ENCODE measurements at places on chromosomes 2 and 18.

- no peak for DNase-seq
Observed at GRCh38 chr2:26615336-26615859, 25.8 kb downstream of the CIB4 start.

- DNase-seq: no peak
Observed at GRCh38 chr2:176595986-176596385, 326.7 kb downstream of the MTX2 start.

DNA sequence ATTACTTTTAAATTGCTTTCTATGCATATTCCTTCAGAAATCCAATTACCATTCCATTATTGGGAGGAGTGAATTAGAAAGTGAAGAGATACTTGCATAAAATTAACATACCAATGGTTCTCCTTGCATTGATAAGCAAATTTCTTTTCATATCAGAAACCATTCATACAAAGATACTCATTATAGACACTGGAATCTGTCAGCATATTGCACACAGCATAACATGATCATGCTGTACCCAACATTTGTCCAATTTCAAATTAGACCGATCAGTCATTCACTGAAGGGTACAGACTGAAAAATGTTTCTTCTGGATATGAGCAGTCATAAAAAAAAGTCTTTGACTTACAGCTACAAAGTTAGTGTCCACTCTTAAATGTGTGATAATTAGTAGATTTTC lies 175.6 kb downstream of the PID1 start:
- no peak for DNase-seq

DNA sequence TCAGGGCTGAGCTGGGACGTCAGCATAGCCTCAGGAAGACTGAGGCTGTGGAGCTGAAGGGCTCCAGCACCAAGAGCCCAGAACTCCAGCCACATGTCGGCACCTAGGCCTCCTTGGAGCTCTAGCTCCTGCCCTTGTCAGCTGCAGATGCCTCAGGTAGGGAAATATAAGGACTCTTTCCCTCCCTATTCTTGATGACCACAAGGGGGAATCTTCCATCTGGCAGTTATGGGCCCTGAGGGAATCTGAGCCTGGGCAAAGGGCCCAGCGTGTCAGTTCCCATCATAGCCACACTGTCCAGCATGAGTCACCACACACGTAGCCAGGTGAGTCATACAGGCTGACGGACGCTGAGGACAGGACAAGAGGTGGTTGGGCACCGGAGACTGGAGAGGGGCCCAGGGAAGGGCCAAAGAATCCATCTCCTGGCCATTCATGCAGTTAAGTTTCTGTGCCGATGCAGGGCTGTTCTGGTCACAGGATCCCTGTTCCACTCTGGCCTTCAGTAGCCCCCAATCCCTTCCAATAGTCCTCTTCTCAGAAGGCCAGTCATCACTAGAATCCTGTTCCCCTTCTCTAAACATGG lies 1.8 kb downstream of the MPV17 start:
- peak; percentile 18 for DNase-seq

DNA sequence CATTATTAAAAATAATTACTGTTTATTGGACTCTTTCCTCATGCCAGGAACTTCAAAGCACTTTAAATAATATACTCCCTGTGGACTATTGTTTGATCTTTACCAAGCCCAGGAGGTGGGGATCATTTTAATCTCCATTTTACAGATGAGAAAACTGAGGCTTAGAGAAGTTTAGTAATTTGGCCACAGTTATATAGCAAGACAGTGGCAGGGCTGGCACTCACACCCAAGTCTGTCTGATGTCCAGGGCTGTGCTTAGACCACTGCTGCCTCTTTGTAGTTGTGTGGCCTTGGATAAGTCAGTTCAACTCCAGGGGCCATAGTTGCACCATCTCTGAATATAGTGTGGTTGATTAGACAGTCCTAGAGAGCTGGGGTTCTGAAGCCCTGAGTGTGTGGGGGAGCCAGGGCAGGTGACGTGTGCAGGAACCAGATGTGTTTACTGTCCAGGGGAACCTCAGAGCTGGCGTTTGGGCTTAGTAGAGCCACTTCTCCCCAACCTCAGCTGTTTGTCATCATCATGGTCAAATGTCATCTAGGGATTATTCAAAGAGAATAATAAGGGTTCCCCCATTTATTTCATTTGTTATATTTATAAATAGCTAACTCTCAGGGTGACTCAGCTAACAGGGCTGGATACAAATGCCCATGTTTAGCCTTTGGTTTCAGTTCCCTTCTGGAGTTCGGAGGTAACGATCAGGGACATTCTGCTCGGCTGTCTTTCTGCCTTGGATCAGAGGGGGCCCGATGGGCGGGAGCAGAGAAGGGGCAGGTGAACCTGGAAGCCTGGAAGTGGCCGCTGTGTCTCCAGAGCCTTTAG lies 68.0 kb downstream of the BOLA3 start:
- DNase-seq: no peak

GRCh38 chr2:18398833-18399232 lies 161.6 kb downstream of the RDH14 start:
- no peak for DNase-seq

DNA sequence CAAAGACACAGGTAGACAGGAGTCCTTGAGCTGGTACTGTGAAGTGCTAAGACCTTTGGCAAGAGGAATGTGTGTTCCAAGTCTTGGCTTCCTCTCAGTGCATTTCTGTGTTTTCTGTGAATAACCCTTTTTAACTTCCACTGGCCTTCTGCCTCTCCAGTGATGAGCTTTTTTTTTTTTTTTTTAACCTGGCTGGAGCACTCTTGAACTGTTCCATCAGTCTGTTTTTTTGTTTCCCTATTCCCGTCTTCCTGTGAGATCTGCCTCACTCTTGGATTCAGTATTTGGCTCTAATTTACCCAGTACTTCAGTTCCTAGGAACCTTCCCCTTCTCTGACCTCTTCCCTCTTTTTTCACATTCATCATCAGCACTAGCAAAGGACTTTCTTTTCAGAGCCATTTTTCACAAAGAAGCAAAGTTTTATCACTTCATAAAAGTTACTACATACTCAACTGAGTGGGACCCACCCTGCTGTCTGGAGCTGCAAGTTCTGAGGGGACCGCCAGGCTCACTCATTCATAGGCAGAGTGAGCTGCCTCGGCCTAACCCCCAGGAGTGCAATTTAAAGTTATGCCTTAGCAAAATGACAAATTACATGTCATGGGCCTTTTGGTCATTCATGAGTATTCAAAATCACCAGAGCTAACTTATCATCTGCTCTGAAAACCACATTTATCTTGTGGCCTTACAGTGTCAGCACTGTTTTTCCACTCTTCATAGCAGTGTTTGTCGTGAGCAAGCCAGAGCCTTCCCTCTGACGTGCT lies 126.9 kb upstream of the DAPL1 start:
- no peak for DNase-seq

DNA sequence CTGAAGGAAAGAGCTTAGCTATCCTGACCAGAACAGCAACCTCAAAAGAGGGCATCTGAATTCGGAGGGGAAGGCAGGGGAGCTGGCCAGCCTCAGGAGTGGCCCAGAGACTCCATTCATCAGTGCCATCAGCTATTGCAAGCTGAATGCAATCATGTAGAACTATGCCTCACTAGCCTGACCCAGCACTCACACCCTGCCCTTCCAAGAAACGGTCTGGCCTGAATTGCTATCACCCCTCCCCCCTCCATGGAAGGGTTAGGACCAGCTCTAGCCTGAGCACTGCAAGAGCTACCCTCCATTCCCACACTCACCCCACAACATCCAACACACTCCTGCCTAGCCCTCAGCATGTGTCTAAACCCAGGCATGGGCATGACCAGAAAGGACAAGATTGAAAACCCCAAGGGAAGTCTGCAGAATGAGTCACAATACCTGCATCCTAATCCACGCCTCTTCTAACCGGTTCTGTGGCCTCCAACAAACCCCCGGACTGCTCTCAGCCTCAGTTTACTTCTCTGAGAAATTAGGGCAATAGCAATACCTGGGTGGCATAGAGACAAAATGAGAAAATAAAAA lies 120.3 kb downstream of the BCL11A start:
- no peak for DNase-seq

GRCh38 chr2:233857511-233858141 lies 3.3 kb upstream of the HJURP start:
- DNase-seq: peak; percentile 56

DNA sequence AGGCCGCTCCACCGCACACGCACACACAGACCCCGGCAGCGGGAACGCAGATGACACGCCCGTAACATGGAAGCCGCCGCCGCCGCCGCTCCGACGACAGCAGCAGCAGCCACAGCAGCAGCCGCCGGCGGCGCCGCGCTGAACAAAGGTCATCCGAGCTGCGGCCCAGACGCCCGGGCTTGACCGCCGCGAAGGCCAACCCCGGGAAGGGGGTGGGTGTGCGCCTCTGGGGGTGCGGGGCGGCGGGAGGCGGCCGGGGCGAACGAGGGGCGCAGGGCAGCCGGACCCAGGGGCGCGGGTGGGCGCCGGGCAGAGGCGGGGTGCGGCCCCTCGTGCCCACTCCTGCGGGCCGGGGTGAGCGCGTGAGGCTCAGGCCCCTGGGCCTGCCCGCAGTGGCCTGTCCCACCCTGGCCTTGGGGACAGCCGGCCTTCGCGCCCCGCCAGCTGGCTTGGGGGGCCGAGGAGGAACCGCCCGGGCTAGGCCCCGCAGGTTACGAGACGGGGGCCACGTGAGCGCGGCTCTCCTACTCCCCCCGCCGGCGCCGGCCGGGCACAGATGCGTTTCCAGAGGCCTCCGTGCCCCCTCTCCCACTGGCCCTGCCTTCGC lies 1.0 kb upstream of the ZNF532 start:
- DNase-seq: peak; percentile 63

- DNase-seq: no peak
Observed at GRCh38 chr2:48984922-48985321, 169.4 kb downstream of the FSHR start.

DNA sequence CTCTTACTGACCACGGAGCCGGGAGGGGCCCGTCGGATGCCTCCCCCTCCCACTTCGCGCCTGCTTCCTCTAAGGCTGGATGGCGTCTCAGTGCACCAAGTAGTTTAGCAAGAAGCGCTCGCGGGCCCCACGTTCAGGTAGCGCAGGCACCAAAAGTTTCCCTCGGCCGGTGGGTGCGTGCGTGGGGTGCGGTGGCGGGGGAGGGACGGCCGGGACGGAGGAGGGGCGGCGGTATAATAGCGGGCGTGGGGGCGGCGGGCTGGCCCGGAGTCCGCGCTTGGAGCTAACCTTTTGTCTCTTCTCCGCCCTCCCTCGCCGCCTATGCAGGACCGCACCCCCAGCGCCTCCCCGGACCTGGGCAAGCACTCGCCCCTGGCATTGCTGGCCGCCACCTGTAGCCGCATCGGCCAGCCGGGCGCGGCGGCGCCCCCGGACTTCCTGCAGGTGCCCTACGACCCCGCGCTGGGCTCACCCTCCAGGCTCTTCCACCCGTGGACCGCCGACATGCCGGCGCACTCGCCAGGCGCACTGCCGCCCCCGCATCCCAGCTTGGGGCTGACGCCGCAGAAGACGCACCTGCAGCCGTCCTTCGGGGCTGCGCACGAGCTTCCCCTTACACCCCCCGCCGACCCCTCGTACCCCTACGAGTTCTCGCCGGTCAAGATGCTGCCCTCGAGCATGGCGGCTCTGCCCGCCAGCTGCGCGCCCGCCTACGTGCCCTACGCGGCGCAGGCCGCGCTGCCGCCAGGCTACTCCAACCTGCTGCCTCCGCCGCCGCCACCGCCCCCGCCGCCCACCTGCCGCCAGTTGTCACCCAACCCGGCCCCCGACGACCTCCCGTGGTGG lies 1.0 kb downstream of the SP5 start:
- no peak for DNase-seq

GRCh38 chr2:100197631-100198153 lies 55.3 kb upstream of the AFF3 start:
- DNase-seq: no peak

GRCh38 chr2:41865263-41865662 lies 182.6 kb upstream of the PKDCC start:
- DNase-seq: no peak

GRCh38 chr2:105395691-105396090 lies 3.2 kb downstream of the FHL2 start:
- DNase-seq: no peak

DNA sequence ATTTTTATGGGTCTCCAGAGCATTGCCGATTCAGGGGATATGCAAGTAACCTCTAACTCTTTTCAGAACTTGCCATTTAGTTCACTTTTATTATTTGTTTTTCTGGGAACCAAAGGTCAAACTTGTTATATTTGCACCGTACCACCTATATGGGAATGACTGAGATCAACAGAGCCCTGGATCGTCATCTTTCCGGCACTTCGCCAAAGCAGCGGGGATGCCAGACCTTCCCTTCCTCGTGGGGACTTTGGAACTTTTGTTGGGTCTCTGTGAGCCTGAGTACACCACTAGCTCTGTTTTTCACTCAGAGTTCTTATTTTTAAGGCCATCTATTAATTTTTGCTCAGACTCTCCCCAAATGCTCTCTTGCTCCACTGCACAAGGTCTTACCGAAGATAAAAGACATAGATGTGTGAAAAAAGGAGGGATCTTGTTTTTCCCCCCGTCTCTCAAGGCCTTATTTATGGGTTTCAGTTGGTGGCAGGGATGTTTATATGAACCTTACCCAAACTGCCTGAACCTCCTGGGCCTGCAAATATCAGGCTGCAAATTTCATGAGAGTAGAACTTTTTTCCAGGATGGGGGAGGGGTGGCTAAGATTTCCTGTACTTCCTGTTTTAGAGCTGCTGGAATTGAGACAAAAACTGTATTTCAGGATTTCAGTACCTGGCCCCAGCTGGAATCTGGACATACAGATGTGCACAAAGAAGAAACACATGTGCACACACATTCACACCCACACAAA lies 350.3 kb downstream of the HRH4 start:
- DNase-seq: no peak

DNA sequence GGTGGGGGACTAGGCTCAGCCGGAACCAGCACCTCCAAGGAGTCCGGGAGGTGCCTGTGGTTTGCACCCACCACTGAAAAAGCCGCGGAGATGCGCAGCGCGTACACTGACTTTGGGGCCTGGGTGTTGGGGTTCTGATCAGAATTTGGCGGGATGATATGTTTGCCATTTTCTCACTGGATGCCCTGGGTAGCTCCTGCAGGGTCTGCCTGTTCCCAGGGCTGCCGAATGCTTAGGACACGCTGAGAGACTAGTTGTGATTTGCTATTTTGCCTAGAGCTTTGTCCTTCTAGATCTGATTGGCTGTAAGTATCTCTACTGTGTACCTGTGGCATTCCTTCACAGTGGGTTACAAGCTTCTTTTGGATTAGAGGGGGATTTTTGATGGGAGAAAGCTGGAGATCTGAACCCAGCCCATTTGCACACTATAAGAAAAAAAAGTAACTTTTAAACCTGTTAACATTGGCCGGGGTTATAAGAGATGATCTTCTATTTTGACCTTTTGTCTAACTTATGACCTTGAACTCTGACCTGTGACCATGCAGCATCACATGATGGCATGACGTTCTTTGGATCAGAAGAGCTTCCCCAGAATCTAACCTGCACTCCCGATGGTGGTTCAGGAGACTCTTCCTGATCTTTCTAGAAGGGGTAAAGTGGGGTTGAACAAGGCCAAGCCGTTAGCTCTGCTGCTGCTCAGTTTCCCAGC lies 1.6 kb downstream of the KCNE4 start:
- no peak for DNase-seq

GRCh38 chr2:38823386-38823785 lies 45.4 kb downstream of the GEMIN6 start:
- DNase-seq: no peak

DNA sequence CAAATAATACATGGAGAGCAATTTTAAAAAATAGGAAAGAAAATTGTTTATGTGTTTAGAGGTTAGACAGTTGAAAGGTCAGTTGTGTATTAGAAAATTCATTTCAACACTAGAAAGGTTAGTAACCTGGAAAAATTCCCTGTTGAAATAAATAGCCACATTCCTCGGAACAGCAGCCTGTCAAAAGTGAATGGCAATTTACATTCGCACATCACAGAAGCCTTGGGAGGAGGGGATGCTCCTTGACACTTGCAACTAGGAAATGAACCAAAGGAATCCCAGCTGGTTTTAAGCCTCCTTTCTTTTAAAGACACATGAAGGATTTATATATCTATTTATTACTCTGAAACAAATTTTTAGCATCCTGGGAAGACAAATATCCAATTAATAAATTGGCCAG lies 653.5 kb upstream of the LRRTM4 start:
- DNase-seq: no peak
